ENCODE measurements at places on chromosomes 1 and 21.

DNA sequence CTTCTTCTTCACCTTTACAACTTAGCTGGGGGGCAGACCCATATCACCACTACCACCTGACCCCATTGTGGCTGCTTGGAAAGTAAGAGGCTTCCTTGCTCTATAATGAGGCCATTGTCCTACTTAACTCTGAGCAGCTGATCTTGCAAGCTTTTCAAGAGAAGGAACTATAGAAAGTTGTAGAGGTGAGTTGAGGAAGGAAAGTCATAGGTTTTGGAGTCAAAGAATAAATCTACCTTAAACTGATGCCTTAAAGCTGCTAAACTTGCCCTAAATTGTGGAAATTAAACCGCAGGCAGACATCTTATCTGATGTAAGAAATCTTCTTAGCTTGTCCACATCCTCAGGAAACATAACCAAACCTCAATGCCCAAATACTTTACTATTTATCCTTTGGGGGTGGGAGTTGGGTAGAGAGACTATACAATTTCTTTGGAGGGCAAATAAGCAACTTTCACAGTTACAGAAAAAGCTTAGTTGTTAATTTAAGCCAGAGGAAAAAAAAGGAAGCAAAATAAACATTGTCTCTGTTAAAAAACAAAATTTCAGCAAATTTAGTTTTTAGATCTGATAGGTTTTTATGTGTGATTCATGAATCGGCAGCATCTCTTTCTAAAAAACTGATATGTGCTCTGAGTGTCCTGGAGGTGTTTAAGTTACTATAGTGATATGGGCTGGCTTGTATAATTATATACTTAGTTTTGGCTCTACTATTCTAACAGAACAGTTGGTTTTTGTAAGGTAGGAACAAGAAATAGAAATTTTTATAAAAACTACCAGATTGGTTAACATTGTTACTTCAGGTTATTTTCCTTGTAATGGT is 4.7 kb downstream of the IL23R start:
- DNase-seq, result no peak

GRCh38 chr1:247535402-247535801 is 838 bp downstream of the OR2C3 start:
- DNase-seq, result no peak

DNA sequence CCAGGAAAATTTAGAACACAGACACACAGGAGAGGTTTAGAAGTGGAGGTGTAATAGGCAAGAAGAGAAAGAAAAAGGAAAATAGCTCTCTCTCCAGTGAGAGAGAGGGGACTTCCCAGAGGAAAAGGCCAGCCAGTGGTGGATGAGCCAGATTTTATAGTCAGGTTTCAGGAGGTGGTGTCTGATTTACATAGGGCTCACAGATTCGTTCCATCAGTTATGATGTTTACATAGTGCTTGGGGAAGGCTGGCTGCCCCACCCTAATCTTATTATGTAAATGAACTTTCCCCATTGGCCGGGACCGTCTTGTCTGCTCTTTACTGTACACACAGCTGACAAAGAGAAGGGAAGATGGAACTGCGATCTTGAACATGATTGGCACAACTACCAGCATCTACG is 797.3 kb downstream of the PLA2G4A start:
- no peak for DNase-seq

GRCh38 chr1:3673381-3674099 is 21.2 kb downstream of the TP73 start:
- DNase-seq, result no peak

GRCh38 chr1:229561141-229561540 is 2.6 kb upstream of the ABCB10 start:
- no peak for DNase-seq

DNA sequence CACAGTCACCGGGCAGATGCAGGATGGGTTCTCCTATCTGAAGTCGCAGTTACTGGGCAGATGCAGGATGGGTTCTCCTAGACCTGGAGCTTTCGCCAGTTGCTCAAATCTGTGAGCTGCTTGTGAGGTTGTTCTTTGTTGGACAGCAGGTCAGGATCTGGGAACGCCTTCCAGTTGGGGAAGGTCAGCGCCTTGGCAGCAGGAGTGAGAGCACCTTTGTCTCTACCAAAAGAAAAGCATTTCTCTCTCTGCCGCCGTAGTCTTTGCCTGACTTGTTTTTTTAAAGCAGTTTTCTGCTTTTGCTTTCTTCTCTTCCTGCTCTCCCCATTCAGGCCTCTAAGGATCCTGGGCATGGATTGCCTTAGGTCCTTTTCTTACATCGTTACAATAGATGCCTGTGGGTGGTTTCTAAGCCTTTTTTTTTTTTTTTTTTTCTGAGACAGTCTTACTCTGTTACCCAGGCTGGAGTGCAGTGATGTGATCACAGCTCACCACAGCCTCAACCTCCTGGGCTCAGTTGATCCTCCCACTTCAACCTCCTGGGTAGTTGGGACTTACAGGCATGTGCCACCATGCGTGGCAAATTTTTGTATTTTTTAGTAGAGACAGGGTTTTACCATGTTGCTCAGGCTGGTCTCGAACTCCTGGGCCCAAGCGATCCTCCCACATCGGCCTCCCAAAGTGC is 15.7 kb downstream of the PEX14 start:
- no peak for DNase-seq

- DNase-seq, result no peak
These were observed 32.7 kb upstream of the KIRREL1 start for GRCh38 chr1:157960773-157961172.

DNA sequence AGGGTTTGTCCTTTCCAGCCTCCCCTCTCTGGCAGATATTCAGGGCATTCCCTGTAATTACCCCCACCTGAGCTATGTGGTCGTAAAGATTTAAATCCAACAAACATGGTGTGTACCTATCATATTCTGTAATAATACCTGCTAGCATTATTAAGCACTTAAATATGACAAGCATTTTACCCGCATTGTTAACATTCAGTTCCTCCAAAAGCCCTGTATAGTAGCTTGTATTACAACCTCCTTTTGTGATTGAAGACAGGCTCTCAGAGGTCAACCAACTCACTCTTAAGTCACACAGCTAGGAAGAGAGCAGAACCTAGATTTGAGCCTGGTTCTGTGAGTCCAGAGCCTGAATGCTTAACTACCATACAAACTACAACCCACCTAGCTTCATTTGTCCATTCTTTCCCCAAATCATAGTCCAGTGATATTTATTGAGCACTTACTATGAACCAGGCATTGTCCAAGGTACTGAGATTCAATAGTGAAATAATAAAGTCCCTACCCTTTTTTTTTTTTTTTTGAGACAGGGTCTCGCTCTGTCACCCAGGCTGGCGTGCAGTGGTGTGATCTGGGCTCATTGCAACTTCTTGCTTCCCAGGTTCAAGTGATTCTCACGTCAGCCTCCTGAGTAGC is 13.8 kb upstream of the KDM4A start:
- DNase-seq, result no peak

DNA sequence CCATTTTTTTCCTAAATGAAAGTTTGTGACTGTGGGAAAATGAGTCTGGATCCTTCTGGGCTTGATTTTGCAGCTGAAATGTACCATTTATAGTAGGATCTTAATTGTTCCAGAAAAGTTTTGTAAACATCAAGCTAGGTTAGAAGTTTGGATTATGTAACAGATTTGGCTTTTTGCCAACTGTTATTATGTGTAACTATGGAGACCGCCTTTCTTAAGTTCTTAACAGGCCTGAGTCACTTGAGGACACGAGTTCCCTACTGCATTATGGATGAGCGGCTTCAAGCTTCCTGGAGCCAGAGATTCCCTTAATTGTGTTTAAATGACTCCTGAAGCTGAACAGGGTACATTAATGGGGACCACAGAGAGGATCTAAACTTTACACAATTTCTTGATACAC is 22.2 kb downstream of the SLC25A33 start:
- no peak for DNase-seq

- DNase-seq, result no peak
These were observed 45.3 kb upstream of the CTBS start for GRCh38 chr1:84619383-84620102.

GRCh38 chr1:22284236-22284635 is 141.3 kb upstream of the WNT4 start:
- DNase-seq, result no peak

GRCh38 chr1:19438516-19439195 is 46.7 kb downstream of the CAPZB start:
- DNase-seq, result no peak

DNA sequence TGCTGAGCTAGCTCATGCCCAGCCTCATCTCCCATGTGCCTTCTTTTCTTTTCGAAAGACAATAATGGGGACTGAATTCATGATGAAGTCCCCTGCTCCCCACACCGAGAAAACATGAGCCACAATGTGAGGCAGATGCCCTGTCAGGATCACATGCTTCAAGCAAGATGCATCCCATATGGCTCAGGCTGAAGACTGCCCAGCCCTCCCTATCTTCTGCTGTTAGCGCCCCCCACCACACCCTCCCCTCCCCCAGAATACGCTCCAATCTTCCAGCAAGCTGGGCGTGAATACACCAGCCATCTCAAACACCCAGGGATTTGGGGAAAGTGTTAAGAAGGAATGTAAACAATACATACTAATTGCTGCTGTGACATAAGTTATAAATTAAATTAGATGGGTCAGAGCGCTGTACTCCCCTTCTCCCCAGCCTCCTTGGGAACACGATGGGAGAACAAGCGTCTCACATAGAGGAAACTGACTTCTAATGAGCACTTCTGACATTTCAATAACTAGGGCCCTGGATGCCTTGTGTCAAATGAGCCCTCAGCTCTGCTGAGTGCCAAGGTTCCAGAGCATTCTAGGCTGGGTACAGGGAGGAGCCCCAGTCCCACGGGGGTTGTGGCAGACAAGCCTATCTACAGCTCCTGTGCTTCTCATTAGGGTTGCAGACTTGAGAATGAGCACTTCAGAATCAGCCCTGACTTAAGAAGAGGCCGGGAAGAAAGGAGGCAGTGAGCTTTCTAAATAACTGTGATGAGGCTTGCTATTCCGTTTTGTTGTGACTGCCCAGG is 55.6 kb downstream of the TNR start:
- no peak for DNase-seq
